ENCODE measurements at places on chromosomes 4 and X. TPM values are rescaled to one million over a fixed set of nuclear protein-coding genes. Genes with fewer than 3 reads are reported as not detected.

GRCh38 chrX:71619193-71619592, 882 bp upstream of the CXCR3 start:
- H3K27me3 ChIP-seq = no peaks in the 10 kb centered on the region
- H3K4me1 ChIP-seq = peaks cover 60% of the 10 kb centered on the region
- DNase-seq = peak; percentile 27
- peak overlapping the region; percentile 47 for H3K4me3 ChIP-seq

DNA sequence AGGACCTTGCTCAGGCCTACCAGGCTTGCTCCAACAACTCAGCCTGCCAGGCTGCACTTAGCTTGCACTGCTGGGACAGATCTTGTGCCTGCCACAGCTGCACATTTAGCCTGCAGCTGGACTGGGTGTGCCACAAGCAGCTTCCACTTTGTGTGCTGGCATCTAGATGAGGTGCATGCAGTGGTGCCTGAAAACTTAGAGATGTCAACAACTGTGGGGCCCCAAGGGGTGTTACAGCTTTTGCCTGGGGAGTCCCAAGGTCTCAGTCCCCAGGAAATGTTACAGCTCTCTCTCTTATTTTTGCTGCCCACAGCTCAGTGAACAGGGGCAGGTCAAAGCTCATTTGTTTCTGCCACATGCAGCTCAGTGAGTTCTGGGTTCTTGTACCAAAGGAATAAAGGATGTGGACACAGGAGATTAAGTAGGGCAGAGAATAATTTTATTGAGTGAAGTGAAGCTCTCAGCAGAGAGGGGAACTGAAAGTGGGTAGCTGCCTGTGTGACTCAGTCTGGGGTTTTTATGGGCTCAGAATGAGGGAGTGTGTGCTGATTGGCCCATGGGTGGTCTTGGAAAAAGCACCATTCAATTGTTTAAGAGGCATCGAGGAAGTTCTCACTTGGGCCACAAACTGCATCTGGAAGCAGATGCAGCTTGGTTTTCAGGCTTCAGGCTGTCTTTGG, 828.3 kb downstream of the TECRL start:
- H3K36me3 ChIP-seq = no peaks in the 10 kb centered on the region
- no peaks in the 10 kb centered on the region for H3K27me3 ChIP-seq
- DNase-seq = no peak
- H3K4me3 ChIP-seq = no peak overlapping the region

GRCh38 chrX:56733459-56734046, 4.5 kb downstream of the NBDY start:
- H3K27ac ChIP-seq = no peak overlapping the region
- H3K4me3 ChIP-seq = no peak overlapping the region
- no peaks in the 10 kb centered on the region for H3K36me3 ChIP-seq

GRCh38 chr4:68021185-68021584, 57.9 kb upstream of the TMPRSS11A start:
- no peaks in the 10 kb centered on the region for H3K27me3 ChIP-seq
- H3K4me3 ChIP-seq = no peak overlapping the region
- no peaks in the 10 kb centered on the region for H3K36me3 ChIP-seq
- H3K4me1 ChIP-seq = no peaks in the 10 kb centered on the region

DNA sequence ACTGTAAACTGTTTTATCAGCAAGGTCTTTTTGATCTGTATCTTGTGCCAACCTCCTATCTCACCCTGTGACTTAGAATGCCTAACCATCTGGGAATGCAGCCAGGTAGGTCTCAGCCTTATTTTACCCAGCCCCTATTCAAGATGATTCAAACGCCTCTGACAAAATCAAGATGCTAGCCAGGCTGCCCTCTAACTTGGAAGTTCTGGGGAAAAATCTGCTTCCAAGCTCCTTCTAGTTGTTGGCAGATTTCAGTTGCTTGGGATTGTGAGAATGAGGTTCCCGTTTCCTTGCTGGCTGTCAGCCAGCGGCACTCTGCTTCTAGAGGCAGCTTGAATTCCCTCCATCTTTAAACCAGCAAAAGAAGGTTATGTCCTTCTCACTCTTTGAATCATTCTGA, 34.7 kb downstream of the LUZP4 start:
- H3K27ac ChIP-seq = no peak overlapping the region
- no peaks in the 10 kb centered on the region for H3K4me1 ChIP-seq
- no peak overlapping the region for H3K4me3 ChIP-seq
- no peaks in the 10 kb centered on the region for H3K27me3 ChIP-seq
- no peak for DNase-seq

GRCh38 chr4:183729430-183730328, 70.6 kb downstream of the TRAPPC11 start:
- no peak for DNase-seq
- H3K27ac ChIP-seq = no peak overlapping the region
- no peaks in the 10 kb centered on the region for H3K36me3 ChIP-seq
- no peaks in the 10 kb centered on the region for H3K4me1 ChIP-seq
- no peak overlapping the region for H3K4me3 ChIP-seq
- H3K27me3 ChIP-seq = no peaks in the 10 kb centered on the region

DNA sequence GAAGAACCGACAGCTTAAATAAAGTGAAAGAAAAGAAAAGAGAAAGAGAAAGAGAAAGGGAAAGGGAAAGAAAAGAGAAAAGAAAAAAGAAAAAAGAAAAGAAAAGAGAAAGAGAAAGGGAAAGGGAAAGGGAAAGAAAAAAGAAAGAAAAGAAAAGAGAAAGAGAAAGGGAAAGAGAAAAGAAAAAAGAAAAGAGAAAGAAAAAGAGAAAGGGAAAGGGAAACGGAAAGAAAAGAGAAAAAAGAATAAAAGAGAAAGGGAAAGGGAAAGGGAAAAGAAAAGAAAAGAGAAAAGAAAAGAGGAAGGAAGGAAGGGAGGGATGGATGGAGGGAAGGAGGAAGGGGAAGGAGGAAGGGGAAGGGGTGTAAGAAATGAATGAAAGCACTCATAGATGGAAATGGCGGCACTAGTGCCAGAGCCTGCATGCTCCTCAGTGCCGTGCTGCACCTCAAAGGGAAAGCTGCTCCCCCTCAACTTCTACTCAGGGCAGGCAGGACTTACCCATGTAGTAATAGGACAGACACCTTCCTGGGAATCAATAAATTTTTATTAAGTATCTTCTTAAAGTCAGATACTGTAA, 70.7 kb downstream of the AFAP1 start:
- no peaks in the 10 kb centered on the region for H3K36me3 ChIP-seq
- no peak overlapping the region for H3K4me3 ChIP-seq
- peak; percentile 28 for DNase-seq
- H3K27me3 ChIP-seq = no peaks in the 10 kb centered on the region
- H3K4me1 ChIP-seq = peaks cover 9% of the 10 kb centered on the region

- no peak overlapping the region for H3K4me3 ChIP-seq
- no peaks in the 10 kb centered on the region for H3K36me3 ChIP-seq
- H3K4me1 ChIP-seq = no peaks in the 10 kb centered on the region
- no peaks in the 10 kb centered on the region for H3K27me3 ChIP-seq
- no peak for DNase-seq
Observed at GRCh38 chr4:26441771-26442170, 48.5 kb downstream of the CCKAR start.

- H3K4me3 ChIP-seq = no peak overlapping the region
- no peak overlapping the region for H3K27ac ChIP-seq
- no peak for DNase-seq
Observed at GRCh38 chr4:112185334-112185733, 40.1 kb downstream of the FAM241A start.

Gene TLR3
- total RNA-seq = 0.47 TPM

Gene BEND2
- 0.91 TPM for total RNA-seq

Gene ASB12
- not detected for total RNA-seq

Gene EDA
- 2.4 TPM for total RNA-seq

Gene GASK1B
- not detected for total RNA-seq

Gene PLAC8
- total RNA-seq = 70.0 TPM
